ENCODE measurements at places on chromosomes 1 and 21.

DNA sequence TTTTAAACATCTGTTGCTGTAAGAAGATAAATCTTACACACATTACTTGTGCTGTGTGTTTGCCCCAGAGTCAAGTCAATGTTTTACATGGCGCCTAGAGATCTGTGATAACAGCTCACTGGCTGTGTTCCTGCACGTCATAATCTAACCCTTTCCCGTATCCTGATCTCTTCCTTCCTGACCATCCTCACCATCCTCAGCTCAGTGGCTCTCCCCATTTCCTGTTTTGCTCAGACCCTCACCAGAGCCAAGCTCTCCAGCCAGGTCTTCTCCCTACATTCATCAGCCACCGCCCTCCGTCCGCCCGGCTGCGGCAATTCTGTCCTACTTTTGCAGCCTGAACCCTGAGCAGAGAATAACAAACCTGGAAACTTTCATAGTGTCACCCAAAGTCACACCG is 824.7 kb downstream of the USP25 start:
- no peak for DNase-seq

- peak; percentile 12 for DNase-seq
These were observed 1.3 kb downstream of the RIT1 start for GRCh38 chr1:155909894-155910293.

DNA sequence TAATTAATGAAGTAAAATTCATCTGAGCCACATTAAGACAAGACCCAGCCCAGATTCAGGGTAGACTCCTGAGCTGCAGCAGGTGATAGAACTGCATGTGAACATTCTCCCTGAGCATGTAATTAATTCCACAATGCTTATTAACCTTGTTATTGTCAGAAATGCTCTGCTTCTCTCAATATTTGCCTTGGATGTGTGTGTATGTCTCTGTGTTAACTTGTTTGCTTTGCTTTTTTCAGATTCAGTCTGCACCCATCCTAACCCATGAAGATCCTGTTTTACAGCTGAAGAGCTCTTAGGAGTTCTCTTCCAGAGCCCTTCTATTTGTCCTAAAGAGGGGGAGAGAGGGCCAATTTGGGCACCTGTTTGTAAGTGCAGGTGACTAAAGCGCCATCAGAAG is 143.2 kb upstream of the BMP8A start:
- DNase-seq, result no peak

GRCh38 chr1:184191181-184191621 is 139.7 kb downstream of the TSEN15 start:
- peak; percentile 27 for DNase-seq

- peak; percentile 63 for DNase-seq
These were observed 66.7 kb upstream of the ANGPTL3 start for GRCh38 chr1:62530516-62531154.

- no peak for DNase-seq
These were observed 59.7 kb upstream of the CD34 start for GRCh38 chr1:207970329-207971233.

DNA sequence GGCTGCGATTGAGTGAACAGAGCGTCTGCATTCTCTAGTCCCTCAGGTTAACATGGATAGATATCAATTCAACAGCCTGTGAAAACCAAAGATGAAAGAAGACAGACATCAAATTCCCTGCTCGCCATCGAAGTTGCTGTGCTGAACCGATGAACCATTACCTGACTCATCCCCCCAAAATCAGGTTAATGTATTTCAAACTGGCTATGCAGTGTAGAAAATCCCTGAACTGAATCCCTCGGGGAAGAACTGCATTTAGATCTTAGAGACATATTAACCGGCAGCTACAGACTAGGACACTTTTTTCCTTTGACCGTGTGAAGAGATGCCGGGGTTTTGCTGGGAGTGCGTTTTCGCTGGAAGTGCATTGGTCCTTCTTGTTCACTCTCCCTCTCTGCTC is 213.2 kb upstream of the KIAA0040 start:
- DNase-seq, result no peak

DNA sequence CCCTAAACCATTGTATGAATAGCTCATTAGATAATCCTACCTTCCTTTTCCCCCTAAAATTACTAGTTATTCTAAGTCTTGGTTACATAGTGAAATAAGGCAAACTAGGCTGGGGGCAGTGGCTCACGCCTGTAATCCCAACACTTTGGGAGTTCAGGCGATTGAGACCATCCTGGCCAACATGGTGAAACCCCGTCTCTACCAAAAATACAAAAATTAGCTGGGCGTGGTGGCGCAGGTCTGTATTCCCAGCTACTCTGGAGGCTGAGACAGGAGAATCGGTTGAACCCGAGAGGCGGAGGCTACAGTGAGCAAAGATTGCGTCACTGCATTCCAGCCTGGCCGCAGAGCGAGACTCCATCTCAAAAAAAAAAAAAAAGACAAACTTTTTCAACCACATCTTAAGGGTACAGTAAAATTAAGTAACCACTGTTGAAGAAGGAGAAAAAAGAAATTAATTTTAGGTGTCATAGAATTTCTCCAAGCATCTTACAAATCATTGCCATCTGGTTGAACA is 108.5 kb downstream of the DENND1B start:
- no peak for DNase-seq

DNA sequence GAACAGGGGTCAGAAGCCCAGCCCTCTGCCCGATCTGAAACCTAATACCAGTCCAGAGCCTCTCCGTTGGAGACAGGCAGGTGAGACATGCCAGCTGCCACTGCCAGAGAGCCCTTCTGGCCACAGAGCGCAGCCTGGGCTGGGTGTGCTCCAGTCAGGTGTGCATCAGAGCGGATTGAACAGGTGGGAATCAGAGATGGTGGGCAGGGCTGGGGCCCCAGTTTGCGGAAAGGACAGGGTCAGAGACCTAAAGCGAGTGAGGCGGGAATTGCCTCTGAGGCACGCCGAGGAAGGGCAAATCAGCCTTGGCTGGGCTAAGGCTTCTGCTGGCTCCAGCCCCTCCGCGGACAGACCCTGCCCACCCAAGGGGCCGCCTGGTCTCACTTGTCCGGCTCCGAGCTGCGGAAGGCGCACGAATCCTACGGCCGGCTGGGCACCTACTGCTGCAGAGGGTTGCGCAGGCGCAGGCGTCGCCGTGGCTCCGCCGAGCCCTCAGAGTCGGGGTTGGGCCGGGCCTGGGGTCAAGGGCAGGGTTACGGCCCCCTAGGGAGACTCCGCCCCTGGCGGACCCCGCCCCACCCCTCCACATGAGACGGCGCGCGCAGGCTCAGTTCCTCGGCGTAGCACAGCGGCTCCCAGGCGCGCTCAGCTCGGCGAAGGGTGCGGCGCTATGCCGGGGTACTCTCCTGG is 10.3 kb downstream of the CPLANE2 start:
- peak; percentile 82 for DNase-seq

- DNase-seq, result no peak
These were observed 58.8 kb downstream of the MRPS6 start for GRCh38 chr21:34132202-34132601.

GRCh38 chr1:113903501-113904292 is 902 bp downstream of the AP4B1 start:
- DNase-seq, result peak; percentile 12

DNA sequence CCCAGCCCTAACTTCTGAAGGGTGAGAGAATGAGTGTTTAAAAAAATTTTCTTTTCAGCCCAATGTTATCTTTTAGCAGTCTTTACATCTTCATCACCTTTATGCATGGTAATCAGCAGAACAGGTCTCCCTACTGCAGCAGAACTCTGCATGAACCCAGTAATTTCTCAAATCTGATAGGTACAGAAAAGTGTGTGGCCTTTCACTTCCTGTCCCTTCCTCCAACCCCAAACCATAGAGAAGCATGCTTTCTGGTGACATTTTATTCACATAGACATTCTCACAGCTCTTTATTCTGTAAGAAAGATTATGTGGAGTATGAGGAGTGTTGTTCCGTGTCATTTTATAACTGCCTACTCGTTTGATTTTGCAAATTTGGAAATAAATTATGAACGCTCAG is 68.6 kb downstream of the RPAP2 start:
- no peak for DNase-seq

Measured in ELF-1 (cell line).